CD4-positive, CD25-positive, alpha-beta regulatory T cell (primary cell): ENCODE measurements at places on chromosomes 13 and 19.

DNA sequence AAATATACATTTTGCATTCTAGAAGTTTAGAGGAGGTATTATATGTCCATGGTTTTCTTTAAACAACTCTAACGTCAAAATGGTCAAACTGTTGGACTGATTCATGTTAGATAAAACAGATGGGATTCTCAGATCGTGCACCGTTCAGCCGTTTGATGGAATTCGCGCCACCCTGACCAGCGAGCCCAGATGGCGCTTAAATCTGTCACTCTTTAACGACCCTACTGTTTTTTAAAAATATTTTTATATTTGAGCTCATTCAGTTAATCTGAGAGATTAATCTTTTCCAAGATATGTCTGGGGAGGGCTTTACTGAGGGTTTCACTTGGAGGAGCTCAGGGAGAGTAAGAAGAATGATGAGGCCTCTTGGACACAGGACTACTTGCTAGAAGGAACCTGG, 164.4 kb downstream of the TM9SF2 start:
- DNase-seq, result no peak

GRCh38 chr13:39159393-39159792, 121.1 kb downstream of the NHLRC3 start:
- no peak for DNase-seq

- no peak for DNase-seq
Observed at GRCh38 chr19:15635016-15635805, 5.5 kb upstream of the CYP4F3 start.

DNA sequence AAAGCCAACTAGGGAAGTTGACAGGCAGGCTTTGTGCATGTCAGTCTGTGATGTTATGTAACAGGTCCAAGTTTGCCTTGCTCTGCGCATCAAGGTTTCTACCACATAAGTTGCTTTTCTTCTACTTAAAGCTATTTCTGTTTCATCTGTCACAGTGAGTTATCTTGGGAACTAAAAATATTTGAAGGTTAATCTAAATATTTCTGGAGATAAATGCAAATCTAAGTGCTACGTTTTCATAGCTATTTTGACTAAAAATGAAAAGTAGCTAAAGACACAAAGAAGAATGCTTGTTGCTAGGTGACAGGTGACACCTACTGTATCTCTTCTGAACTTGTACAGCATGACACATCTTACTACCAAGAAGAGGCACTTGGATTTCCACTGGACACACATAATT, 135.6 kb downstream of the KLF12 start:
- DNase-seq, result no peak

GRCh38 chr13:42225051-42225450, 46.9 kb upstream of the AKAP11 start:
- no peak for DNase-seq

DNA sequence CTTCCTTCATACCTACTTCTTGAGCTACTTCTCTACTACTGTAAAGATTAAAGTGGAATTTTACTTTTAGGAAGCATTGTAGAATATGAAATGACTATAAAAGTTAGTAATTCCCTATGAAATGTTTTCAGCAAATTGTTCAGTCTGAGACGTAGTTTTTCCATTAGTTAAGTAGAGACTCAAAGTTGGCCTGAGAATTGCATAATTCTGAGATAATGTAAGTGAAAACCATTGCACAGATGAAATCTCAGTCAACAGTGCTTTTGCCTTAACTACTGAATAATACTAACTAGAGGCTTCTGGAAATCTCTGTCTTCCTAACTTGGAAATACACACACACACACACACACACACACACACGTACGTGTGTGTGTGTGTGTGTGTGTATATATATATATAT, 125.9 kb downstream of the FGF14 start:
- DNase-seq, result no peak

GRCh38 chr19:16671652-16672274, 10.8 kb downstream of the TMEM38A start:
- no peak for DNase-seq

DNA sequence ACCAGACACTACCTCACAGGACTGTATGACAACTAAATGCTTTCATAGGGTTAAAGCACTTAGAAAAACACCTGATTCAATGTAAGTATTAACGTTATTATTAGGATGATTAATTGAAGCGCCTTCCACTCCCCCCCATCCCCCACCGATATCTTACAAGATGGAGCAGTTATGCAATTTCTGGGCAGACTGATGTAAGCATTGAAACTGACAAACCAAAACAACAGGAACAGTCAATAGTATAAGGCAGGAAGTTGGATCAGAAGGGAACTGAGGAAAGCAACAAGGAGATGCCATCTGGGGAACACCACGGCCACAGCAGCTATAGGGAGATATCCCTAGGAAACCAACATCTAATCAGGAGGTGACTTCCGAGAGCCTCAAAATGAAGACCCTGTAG, 3.8 kb downstream of the LCP1 start:
- DNase-seq, result no peak

DNA sequence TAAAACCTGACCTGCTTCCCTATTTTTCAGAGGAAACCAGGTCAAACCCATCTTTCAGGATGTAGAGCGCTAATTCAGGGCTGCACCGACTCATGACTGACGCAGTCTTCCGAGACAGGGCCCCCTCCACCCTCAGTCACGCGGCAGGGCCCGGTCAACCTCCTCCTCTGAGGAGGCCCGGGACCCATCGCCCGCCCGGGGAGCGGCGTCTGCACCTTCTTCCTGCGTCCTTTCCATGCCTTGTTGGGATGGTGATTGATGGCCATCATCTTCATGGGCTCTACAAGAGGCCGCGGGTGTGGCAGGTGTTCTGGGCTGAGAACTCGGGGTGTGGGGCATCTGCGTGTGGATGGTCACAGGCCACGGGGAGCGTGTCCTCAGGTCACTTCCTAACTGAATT, 26.0 kb downstream of the GRTP1 start:
- DNase-seq, result no peak
